ENCODE measurements at places on chromosomes 11 and 22.

- DNase-seq, result no peak
Observed at GRCh38 chr22:19554834-19555404, 30.7 kb upstream of the CLDN5 start.

DNA sequence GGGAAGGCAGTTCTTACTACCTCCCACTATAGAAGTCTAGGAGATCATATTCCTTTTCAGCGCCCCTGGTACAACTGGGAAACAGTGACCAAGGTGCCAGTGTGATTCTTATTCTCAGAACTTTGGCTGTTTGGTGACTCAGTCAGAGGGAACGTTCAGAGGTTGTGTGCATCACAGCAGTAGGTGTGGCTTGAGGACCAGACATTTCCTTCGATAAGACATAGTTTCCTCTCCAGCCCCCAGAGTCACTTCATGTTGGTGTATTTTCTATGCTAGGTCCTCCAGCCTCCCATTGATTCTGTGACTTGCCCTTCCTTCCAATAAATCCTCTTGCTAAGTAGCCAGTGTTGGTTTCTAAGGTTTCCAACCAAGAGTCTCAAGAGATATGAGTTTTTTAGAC is 171.9 kb upstream of the MPPED2 start:
- peak; percentile 44 for DNase-seq

- DNase-seq, result no peak
Observed at GRCh38 chr11:129732941-129733340, 82.7 kb upstream of the TMEM45B start.

- no peak for DNase-seq
Observed at GRCh38 chr22:28819253-28820096, 19.1 kb upstream of the XBP1 start.

- DNase-seq, result no peak
Observed at GRCh38 chr22:44743804-44744211, 8.6 kb upstream of the ARHGAP8 start.

DNA sequence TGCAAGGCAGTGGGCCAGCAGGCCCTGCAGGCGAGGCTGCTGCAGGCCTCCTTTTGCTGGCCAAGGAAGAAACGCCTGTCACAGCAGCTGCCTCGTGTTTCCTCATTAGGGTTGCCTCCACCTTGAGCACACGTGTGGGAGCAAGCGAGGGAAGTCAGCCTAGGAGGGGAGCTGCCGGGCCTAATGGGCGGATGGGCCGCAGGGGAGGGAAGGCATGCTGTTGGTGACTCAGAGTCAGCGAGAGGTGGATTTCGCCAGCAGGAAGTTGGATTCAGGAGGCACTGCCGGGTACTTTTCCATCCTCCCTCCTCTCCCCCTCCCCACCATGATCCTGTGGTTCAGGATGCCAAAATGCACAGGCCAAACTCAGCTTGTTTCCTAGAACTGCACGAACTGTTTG is 498.7 kb downstream of the METTL15 start:
- no peak for DNase-seq

GRCh38 chr11:44271286-44271685 is 38.7 kb downstream of the ALX4 start:
- DNase-seq, result no peak

GRCh38 chr22:19524170-19525115 is at the start of gene CLDN5:
CLDN5 (minus strand) TSS chr22:19524410; CDS start chr22:19524255, 155 bp downstream.
- DNase-seq, result no peak

GRCh38 chr11:46353698-46354097 is 6.4 kb downstream of the DGKZ start:
- DNase-seq, result no peak

- no peak for DNase-seq
Observed at GRCh38 chr11:107808521-107808920, 50.1 kb downstream of the SLC35F2 start.

DNA sequence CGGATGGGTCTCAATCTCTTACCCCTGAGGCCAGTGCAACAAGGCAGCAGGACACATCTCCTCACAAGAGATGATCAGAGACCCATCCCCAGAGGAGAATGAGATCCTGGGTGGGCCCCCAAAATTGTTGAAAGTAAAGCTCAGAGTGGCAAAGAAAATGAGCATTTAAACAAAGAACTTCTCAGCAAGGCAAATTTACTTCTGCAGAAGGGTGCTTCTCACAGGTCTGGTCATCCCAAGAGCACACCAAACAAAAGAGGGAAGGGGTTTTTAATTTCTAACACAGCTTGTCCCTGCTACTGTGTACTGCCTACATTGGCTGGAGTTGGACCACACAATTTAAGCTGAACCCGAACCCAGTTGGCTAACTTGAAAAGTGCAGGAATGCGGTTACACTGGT is 1628.6 kb upstream of the RAG2 start:
- DNase-seq, result no peak

- peak; percentile 19 for DNase-seq
Observed at GRCh38 chr22:25726241-25726640, 15.7 kb upstream of the MYO18B start.

DNA sequence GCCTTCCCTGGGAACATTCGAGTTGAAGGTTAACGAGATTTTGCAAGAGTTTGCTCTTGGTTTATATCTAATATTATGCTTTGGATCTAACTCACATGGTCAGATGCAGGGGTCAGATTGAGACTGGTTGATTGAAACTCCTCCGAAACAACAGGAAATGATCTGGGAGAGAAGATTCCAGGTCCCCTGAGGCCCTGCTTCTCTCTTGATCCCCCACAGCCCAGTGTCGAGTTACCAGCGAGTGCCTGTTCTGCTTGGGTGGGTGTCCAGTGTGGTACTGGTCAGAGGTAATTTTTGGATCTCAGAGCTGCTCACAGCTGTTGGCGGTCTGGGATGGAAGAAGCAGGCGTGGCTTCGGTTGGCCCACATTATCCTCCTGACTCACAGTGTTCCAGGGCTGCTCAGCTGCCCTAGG is 9.2 kb downstream of the FBLN1 start:
- no peak for DNase-seq

- no peak for DNase-seq
Observed at GRCh38 chr11:71130106-71130505, 122.3 kb downstream of the SHANK2 start.

GRCh38 chr11:34037016-34037415 is 14.5 kb upstream of the CAPRIN1 start:
- no peak for DNase-seq
